Brain microvascular endothelial cell (primary cell): ENCODE measurements at places on chromosomes 6 and 20.

DNA sequence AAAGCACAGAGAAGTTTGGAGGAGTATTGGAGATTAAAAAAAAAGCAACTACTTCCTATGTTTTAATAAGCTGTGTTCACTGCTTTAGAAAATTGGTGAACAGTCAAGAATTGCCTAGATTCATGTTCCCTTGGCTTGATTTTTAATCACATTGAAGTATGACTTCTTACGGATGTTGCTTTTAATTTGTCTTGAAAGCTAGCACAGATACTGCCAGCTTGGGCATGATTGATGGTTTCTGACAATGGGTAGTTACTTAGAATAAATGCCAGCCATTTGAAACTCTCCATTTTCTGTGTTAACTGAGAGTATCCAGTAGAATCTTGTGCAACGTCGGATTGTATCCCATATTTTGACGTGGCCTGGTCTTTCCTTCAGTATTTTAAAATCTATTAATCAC lies 178.0 kb downstream of the DTNBP1 start:
- no peak for DNase-seq

DNA sequence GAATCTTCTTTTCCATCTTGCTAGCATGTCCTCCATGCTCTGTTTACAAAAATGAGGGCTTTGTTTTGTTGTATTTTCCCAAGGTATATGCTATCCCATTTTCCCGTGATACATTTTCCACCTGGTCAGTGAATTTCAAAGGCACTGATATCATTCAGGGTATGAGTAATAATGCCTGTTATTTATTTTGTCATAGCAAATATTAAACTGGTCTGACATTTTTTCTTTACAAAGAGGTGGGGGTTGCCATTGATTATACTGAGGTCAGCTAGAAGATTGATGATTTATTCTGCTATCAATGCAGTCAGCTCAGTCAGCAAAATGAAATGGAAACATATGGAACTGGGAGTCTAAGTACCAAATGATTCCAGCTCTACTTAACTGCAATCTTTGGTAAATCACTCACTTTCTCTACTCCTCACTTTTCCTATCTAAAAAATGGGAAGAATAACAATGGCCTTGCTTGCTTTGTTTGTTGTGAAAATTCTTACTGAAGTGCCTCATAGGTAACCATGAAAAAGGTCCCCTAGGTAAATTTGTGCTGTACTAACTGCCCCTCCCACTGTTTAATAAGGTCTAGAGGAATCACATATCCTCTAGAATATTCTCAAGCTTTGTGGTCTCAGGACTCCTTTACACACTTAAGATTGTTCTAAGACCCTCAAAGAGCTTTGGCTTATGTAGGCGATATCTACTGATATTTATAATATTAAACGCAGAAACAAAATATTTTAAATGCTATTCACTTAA lies 64.0 kb downstream of the ARHGAP18 start:
- DNase-seq, result no peak

DNA sequence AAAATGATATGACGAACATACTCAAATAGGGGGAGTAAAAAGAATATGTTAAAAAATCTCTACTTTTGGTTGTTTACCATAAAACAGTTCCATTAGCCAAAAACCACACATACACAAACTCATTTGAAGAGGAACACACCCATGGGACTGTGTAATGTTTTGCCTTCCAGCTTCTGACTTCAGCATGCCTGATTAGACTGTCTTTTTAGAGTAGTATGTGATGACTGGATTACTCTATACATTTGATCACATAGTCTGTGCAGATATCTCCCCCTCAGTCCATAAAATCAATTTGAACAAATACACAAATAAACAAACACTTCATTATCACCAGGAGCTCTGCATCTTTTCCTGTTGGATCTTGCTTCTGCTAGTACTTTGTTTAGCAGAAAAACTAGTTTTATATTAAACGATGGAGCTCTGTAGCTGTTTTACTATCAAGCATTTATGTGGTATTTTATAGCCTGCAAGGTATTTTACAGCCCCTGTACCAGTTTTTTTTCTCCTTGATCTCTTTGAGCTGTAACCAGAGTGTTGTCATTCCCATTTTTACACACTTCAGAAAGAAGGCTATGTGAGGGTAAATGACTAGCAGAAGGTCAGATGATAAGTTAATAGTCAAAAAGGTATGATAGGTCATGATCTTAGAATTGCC lies 866.5 kb upstream of the MAP3K7 start:
- no peak for DNase-seq

DNA sequence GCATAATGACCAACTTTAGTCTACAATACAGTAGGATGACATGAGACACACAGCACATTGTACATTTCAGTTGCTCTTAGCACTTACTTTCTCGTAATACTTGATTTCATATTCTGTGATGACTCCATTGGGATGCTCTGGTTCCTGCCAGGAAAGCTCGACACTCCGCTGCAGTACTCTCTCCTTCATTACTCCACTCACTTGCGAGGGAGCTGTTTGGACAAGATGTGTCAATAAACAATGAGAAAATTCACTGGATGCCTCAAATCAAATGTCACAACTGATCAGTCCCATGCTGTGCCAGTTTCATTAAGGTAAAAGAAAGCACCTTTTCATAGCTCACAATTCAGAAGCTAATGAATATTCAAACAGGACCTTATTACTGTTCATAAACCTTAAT lies 147.1 kb downstream of the EPHA7 start:
- DNase-seq, result no peak

GRCh38 chr6:33428224-33428965 lies 8.5 kb downstream of the SYNGAP1 start:
- peak; percentile 35 for DNase-seq

DNA sequence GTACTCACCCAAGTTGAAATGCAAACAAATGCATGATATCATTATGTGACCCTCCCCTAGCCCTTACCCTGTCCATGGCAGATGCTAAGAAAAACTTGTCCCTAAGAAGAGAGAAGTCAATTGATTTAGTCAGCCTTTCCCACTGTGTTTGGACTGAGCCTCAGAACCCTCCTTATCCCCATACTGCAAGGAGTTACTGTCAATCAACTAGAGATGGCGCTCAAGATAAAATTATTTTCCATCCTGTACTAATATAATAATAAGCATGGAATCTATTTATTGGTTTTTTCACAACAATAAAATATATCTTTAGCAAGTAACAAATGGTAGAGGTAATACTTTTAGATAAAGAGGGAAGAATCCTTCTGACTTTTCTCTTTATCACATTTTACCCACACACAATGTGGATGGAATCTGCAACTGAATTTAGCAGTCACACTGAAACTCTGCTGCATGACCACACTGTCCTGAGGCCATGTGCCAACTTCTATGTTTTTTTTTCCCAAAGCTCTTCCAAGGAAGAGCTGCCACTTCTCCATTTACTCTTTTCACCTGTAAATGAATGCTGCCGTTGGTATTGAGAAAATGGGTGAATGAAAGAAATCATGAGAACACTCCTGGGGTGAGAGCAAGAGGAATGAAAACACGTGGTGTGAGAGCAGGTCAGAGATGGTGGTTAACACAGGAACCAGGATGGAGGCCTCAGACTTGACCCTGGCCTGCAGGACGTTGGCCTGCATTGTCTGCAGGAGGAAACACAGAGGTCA lies 10.5 kb downstream of the NT5E start:
- DNase-seq, result no peak

- no peak for DNase-seq
These were observed 2.1 kb downstream of the SGK2 start for GRCh38 chr20:43560974-43561373.

DNA sequence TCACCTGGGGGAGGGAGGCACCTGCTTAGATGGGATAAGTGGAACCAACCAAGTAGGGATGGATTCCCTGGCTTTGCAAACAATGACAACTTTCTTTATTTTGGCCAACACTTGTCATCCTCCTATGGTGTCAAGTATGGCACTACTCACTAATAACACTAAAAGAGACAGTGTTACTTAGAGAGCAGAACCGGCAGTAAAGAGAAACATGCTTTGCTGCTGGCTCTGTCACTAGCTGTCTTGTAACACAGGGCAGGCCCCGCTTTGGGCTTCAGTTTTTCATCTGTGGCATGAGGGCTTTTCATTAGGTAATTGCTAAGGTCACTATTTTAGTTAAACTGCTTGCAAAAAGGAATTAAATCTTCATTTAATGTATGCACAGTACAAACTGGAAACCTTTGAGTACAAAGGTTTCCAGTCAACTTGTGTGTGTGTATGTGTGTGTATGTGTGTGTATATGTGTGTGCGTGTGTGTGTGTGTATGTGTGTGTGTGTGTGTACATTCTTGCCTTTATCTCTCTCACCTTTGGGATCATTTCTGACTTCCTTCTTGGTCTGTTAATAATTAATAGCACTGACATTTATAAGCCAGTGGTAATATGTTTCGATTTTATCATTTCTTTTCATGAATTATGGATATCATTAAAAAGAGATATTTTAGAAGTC lies 64.7 kb downstream of the BTBD3 start:
- DNase-seq, result no peak

DNA sequence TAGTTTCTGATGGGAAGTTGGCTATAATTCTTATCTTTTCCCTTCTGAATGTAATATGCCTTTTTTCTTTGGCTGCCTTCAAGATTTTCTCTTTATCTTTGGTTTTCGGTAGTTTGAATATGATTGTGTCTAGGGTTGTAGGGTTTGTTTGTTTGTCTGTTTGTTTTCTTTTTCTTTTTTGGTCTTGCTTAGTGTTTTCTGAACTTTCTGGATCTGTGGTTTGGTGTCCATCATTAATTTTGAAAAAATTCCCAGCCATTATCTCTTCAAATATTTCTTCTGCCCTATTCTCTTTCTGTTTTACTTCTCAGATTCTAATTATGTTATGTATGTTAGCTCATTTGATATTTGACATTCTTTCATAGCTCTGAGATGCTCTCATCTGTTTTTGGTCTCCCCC lies 79.4 kb downstream of the CHMP4B start:
- DNase-seq, result no peak

GRCh38 chr6:155171747-155172449 lies 91.9 kb upstream of the CLDN20 start:
- DNase-seq, result peak; percentile 38

DNA sequence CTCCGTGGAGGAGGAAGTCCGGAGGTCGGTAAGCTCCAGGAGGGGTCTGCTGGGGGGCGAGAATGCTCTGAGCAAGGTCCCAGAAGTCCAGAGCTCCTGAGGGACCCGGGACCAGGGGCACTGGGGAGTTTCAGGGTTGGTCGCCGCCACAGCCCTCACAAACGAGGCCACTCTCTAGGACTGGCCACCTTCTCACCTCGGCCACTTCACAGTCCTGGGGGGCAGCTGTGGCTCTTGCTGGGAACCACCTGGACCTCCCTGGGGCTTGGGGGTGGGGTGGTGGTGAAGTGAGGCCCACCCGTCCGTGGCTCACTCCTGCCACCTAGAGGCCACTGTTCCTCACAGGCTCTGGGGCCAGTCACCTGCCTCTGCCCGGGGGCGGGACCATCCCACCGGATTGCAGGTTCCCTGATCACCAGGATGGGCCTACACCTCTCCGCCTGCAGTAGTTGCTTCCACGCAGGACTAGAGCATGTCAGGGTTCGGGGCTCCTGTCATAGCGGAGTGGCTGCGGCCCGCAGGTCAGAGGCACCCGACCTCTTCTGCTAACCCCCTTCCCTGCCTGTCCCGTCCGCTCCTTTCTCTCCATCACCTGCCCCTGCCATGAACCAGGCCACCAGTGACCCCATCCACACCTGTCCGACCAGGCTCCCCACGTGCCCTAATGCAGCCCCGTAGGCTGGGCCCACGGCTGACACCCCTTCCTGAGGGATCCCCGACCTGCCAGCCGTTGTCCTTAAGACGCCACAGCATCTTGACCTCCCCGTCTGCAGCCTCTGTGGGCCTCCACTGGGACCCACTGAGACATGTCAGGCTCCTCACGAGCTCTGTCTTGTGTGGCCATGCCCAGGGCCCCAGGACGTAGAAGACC lies 5.1 kb upstream of the TCEA2 start:
- peak; percentile 40 for DNase-seq
